ENCODE measurements at places on chromosomes 12 and 14.

DNA sequence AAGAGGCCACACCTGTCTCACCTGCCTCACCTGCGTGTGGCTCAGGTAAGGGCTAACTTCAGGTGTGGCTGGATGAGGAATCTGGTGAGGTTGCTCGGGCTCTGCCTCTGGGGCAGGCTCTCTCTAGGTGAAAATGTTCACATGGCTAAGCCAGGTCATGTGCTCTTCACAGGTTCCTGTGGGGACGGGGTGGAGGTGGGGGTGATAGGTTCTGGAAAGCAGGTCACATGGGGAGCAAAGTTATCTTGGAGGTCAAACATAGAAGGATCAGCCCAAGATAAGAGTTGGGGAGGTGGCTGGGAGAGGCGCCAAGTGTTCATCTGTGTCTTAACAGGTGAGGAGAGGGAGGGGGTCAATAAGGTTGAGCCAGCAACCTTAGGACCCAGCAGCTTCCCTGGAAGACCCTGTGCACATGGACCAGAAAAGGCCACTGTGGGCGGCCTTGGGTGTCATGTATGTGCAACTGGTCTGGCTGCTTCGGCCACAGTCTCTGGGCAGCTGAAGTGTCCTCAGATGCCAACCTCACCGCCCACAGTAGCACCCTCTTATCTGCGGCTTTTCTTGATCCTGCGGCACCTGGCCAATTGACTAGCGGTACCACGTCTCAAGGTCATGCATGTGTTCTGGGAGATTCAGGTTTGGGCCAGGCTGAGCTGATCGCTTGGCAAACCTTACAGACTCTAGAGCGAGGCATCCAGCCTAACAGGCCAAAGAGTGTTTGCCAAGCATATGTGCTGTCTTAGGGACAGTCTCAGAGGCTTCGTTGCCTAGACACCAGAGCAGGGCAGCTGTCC lies 60.5 kb downstream of the CACNA1C start:
- DNase-seq: no peak

DNA sequence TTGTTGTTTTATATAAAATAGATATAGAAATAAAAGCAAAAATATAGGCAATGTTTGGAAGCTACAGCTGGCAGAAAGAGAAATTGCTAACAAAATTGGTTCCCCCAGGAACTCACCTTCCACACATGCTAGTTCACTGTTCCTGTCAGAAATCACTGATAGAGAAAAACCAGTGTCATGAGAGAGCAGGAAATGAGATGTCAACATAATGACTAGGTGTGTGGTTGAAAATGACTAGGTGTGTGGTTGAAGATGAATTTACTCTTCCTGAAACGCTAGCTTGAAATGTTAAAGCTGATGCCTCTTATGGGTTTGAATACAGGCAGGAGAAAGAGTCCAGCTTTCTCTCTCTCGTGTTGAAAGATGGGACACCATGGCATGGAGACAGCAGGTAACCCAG lies 216.3 kb downstream of the C12orf42 start:
- DNase-seq: no peak

GRCh38 chr12:30019366-30020140 lies 235.8 kb upstream of the TMTC1 start:
- no peak for DNase-seq

DNA sequence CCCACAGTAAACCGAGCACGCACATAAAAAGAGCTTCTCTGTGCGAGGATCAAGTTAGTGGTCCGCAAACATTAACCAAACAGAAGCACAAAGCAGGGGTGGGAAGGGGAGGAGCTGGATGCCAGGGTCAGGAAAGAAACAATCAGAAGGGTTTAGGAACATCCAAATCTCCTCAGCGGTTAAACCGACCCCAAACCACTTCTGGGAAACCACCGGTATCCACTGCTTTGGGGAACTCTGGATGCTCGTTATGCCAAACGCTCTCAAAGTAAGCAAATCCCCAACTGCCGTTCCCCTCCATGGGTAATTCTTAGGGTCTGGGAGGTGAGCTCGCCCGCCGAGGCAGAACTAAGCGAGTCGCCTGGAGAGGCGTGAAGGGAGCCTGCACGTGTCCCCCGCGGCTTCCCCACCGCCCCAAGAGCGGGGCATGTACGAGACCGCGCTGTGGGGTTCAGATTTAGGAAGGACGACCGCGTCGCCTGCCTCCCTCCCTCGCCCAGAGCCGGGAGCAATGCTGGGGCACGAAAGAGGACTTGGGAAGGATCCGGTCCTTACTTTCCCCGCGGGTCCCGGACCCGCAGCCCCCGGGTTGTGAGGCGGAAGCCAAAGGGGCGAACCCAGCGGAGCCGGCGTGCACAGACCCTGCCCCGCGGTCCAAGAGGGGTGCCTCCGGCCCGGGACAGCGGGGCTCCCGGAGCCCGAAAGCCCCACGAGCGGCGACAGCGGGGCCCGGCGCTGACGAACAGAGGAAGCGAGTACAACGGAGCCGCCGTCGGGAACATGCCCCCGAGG lies 711 bp downstream of the SBNO1 start:
- peak; percentile 71 for DNase-seq

GRCh38 chr14:43360239-43360638 lies 1146.8 kb downstream of the FSCB start:
- no peak for DNase-seq

DNA sequence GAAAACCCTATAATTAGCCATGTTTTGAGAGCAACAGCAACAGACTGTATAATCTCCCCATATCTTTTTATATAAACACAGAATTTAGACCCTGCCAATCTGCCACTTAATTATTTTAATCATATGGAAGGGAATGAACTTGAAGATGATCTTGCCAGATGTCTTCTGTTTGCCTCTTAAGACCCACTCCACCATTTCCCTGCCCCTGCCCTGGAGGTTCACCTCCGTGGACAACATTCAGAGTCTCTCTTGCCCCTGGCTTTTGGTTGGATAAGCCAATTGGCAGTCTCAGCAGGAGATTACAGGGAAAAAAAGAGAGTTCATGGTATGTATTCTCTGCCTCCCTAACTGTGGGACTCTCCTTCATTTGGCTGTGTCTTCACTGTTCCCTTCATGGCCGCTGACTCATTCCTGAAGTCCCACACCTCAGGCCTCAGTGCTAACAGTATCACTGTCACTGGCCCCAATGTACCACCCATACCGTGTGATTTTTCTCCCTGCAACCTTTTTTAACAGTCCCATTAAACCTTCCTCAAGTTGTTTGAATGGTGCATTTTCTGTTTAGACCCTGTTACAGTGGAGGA lies 184.8 kb downstream of the PIK3C2G start:
- no peak for DNase-seq

GRCh38 chr14:50762001-50762930 lies 68.7 kb downstream of the NIN start:
- DNase-seq: no peak

DNA sequence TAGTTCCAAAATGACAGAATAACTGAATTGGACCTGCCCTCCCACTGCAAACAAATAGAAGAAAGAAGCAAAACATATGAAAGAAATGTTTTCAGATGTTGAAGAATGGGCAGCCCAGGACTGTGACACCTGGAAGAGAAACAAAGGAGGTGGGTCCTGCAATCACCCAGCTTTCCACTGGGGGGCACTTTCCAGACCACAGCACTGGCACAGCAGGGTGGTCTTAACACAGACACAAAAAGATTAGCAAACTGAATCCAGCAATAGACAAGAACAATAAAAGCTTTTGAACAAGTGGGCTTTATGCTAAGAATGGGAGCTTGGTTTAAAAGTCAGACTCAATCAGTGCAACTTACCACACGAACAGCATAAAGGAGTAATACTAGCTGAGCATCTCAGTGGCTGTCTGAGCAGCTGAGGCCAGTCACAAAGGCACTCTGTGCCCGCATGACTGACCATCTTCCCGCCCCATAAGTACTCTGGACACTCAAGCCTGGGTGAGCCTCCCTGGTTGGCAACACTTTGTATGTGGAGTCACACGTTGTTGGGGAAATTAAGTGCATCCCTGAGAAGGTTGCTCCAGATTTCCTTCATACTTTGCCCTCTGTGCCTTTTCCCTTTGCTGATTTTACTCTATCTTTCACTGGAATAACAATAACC lies 27.7 kb downstream of the JKAMP start:
- peak; percentile 7 for DNase-seq

GRCh38 chr14:91862417-91862816 lies 4.9 kb downstream of the TC2N start:
- no peak for DNase-seq

DNA sequence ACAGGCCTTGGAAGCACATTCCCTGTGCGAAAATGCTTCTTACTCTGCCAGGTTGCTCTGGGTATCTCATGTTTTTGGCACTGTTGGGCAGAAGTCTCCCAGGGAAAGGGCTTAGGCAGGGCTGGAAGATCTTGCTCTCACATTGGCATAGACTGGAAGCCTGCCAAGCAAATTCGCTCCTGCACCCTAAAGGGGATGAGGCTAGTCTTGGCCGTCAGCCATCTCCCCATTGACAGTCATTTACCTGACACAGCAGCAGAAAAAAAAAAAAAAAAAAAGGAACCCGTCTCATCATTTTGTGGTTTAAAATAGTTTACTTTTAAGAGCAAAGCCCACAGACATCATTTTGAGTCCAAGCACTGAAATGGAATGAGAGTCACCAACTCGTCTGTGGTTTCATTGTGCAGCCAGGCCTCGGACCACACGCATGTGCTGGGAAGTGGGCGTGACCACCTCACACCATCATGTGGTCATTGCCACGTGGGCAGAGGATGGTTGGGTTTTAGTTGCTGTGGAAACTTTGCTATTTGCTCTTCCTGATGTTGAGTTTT lies 84.8 kb downstream of the NRXN3 start:
- DNase-seq: peak; percentile 7

- no peak for DNase-seq
Measured at GRCh38 chr14:101588990-101589389, 27.7 kb downstream of the DIO3 start.

DNA sequence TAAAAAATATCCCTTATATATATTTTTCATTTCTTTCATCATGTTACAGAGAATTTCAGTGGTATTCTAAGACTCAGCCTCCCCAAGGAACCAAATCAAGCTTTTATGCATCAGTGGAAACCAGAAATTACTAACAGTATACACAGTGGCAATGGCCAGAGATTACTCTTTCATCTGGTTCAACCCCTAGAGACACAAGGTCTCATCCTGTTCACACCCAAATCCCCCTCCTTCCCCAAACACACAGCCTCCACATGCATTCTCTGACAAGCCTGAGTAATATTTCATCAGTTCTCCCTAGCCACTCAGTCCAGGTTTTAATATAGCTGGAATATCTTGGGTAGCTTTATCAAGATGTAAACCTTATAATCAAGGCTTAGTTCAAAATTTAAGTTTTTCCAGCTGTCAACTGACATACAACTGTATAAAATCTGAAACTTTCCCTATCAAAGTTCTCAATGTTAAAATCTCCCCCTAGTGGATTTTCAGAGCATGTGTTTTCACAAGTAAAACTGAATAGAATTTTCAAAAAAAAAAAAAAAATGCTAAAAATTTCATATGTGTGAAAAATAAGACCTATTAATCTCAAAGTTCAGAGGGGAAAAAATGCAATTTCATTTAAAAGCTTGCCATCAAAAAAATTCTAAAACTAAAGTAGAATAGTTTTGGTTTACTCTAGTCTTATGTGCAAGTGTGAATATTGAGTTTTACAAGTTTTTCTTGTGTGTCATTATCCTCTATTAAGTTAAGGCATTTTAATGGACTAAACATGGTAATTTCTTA lies 10.5 kb upstream of the SSTR1 start:
- no peak for DNase-seq

GRCh38 chr12:47985596-47986290 lies 18.5 kb downstream of the COL2A1 start:
- DNase-seq: no peak

DNA sequence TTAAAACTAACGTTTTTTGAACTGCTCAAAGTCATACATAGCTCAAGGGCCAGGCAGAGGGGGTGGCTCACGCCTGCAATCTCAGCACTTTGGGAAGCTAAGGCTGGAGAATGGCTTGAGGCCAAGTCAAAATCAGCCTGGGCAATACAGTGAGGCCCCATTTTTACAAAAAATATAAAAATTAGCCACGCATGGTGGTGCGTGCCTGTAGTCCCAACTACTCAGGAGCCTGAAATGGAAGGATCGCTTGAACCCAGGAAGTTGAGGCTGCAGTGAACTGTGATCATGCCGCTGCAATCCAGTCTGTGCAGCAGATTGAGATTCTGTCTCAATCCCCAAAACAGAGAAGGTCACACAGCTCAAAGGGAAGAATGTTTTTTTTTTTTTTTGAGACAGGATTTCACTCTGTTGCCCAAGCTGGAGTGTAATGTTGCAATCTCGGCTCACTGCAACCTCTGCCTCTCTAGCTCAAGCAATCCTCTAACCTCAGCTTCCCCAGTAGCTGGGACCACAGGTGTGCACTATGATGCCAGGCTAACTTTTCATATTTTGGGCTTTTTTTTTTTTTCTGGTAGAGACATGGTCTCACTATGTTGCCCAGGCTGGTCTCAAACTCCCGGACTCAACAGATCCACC lies 2.9 kb downstream of the RBM23 start:
- peak; percentile 81 for DNase-seq

Measured in NB4 (cell line).